ENCODE measurements at places on chromosomes 5 and 9.

- peak; percentile 30 for DNase-seq
Measured at GRCh38 chr9:35406183-35406959, 83.5 kb upstream of the RUSC2 start.

- no peak for DNase-seq
Measured at GRCh38 chr5:96905864-96906263, 29.6 kb downstream of the ERAP2 start.

DNA sequence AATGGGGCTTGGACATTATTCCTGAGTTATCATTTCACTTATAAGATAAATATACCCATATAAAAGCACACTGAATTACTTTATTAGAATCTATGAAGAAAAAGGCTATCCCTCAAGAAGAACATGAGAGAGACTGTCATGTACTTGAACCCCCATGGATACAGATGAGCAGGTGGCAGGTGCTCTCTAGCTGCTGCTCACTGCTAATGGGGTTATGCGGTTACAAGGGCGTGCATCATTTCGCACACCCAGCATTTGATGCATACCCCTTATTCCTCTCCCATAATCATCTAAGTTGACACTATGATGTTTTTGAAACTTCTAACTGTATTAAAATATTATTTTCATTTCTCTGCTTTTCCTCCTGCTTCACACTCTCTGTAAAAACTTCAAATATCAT, 16.4 kb downstream of the ITK start:
- DNase-seq, result no peak

- DNase-seq, result no peak
Measured at GRCh38 chr9:128275198-128276007, at the start of gene GOLGA2. TSS of gene GOLGA2 (minus strand) at chr9:128276007. CDS start at chr9:128275976, 31 bp downstream.

GRCh38 chr5:36681711-36682110, 75.3 kb downstream of the SLC1A3 start:
- no peak for DNase-seq

DNA sequence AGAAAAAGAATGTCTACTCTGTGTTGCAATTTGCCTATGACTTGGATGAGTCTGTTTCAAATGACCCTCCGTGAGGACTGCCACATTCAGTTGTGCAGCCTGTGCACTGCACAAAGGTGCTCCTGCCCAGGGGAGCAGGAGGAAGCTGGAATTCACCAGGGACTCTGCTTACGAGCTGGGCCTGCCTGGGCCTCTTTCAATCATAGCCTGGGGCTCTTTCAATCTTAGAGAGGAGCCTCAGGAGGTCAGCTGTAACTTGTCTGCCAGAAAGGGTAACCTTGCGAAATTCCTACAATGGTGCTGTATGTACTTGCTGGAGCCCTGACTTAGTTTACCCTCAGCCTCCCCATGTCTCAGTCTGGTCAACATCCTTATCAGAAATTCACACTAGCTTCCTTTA, 8.4 kb upstream of the SFXN1 start:
- DNase-seq, result no peak

GRCh38 chr5:60020457-60020856, 126.9 kb upstream of the PDE4D start:
- DNase-seq, result no peak

All from stimulated activated CD4-positive, alpha-beta T cell treated with anti-CD3 and anti-CD28 coated beads, Interleukin-4, amount 100 ng/mL, for 48 hours (primary cell).